ENCODE measurements at places on chromosomes 1 and 21.

DNA sequence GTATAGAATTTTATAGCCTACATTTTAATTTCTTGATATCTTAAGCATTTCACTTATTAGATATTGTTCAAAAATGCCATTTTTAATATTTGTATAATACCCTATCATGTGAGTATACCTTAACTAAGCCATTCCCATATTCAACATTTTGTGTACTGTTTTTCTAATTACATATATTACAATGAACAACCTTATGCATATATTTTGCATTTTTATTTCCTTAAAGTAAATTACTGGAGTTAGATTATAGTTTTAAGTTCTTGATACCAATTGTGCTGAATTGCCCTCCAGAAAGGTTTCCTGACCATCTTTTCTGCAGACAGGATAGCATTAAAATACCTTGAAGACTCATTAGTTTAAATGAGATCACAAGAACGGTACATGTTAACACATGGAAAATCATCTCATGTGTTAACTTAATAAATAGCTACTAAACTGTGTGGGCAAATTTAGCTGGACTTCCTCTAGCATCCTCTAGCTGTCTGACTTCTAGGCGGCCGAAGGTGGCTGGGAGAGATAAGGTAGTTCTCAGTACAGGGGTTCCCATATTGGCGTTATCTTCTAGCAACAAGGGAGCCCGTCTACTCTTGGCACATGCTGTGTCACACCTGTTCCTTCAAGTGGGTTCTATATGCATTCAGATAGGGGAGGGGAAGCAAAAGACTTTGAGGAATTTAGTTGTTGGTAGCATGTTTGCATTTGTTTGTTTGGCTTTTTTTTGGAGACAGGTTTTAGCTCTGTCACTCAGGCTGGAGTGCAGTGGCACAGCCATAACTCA lies 8.9 kb downstream of the DCLRE1B start:
- no peak for DNase-seq

DNA sequence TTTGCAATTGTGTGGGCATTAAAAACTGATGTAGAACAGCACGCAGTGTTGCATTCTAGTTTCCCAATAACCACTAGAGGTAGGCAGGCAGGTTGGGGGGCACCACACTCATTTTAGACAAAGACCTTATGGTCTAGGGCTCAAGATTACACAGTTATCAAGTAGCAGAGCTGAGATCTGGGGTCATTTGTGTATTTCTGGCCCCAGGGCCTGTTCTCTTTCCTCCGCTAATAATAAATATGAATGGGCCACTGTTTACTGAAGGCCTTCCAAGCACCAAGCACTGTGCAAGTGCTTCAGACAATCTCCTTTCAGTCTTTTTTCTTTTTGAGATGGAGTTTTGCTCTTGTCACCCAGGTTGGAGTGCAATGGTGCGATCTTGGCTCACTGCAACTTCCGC lies 23.9 kb downstream of the LDLRAD2 start:
- no peak for DNase-seq

DNA sequence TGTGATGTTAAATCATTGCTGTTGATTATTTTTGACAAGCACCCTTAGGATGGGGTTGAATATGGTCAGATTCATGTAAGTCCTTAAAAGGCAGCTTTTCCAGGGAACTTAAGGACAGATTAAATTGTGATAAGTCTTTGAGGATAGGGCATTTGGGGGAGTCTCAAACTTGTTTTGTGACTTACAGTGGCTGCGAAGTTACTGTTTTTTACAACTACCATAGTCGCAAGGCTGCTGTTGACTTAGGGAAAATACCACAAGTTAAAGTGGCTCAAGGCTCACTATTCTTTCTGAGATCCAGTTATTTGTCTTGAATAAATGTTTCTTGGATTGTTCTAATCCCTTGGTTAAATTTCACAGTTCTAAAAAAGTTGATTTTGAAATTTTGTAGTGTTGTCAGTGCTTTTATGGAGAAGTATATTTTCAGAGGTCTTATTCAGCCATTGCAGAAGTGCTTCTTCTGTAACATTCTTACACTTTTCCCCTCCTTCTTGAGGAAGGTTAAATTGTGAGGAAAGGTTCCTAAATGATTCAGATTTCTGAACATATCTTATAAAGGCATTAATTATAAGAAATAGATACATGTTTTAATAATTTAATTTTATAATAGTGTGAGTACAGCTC lies 47.0 kb upstream of the MPC2 start:
- no peak for DNase-seq

GRCh38 chr21:45947296-45947695 lies 34.3 kb upstream of the COL6A1 start:
- no peak for DNase-seq

GRCh38 chr1:55064861-55065263 lies 25.5 kb downstream of the PCSK9 start:
- no peak for DNase-seq

- DNase-seq, result no peak
These were observed 3.0 kb downstream of the NHLH2 start for GRCh38 chr1:115837740-115838421.

- no peak for DNase-seq
These were observed 37.4 kb upstream of the ZBTB40 start for GRCh38 chr1:22414244-22414751.

GRCh38 chr1:20210736-20211460 lies 24.6 kb upstream of the PLA2G2C start:
- no peak for DNase-seq

- no peak for DNase-seq
These were observed 133.2 kb upstream of the BARHL2 start for GRCh38 chr1:90850181-90850897.

DNA sequence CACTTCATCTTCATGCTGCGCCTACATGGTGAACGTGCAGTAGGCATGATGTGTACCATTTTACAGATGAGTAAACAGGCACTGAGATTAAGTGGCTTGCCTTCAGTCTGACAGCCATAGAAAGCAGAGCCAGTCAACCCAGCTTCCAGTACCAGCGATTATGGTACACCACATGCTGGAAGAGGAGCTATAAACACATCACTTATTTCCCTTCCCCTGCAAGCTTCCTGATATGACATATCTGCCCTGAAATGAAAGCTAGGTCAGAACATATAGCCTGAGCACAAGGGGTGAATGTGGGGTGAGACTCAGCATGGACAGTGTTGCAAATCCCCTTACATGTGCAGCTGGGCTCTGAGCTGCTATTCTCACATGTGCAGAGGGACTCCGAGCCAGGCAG lies 33.8 kb upstream of the IL20 start:
- no peak for DNase-seq

- no peak for DNase-seq
These were observed 30.3 kb downstream of the SLX9 start for GRCh38 chr21:44969931-44970755.

DNA sequence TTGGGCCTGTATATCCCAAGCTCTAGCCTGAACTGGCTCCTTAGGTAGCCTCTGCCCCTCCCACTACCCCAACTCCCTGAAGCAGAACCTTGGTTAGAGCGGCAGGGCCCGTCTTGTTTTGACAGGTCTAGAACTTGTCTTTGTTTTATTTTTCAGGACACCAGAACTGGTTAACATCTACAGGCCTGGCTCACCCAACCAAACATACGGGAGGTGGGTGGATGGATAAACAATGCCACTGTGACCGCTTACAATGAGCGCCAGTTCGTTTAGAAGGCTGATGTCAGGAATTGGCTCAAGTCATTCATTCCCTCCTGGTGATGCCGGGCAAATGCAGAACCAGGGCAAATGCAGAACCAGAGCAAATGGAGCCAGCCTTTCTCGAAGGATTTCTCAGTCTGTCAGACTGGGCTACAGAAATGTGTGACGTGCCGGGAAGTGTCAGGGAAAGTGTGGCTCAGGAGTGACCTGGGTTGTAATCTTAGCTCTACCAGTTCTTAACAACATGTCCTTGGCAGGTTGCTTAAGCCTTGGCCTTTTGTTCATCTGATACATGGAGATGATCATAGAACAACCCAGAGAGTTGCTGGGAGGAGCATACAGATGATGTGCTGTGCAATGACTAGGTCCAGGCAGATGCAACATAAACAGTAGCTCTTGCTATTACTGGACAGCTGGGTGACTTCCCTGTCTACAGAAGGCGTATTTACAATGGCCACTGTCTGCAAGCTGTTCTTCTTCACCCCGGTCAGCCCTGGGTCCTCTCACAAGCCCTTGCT lies 30.5 kb upstream of the BTG2 start:
- DNase-seq, result no peak

DNA sequence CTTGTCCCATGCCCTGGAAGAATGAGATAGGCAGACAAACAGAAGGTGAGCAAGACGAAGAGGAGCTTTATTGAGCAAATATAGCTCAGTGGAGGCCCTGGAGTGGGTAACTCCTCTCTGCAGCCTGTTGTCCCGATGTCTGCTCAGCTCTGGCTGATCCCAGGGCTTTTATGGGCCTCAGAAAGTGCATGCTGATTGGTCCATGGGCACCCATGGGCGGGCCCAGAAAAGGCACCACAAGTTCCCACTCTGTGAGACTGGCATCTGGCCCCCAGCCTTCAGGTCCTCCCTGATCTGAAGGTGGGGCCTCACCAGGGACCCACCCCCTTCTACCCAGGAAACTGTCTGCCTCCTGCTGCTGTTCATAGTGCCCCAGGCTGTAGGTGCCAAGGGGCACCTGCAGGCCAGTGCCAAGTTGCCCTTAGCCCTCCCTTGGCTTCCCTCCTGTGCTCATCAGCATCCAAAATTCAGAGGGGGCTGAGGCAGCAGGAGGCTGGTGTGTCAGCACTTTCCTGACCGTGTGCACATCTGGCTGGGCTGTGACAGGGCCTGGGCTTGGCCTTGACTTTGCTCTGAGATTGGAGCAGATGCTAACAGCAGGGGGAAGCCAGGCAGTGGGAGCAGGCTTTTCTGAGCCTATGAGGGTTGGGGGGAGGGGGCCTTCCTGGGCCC lies 35.4 kb downstream of the ACTL8 start:
- DNase-seq, result no peak

DNA sequence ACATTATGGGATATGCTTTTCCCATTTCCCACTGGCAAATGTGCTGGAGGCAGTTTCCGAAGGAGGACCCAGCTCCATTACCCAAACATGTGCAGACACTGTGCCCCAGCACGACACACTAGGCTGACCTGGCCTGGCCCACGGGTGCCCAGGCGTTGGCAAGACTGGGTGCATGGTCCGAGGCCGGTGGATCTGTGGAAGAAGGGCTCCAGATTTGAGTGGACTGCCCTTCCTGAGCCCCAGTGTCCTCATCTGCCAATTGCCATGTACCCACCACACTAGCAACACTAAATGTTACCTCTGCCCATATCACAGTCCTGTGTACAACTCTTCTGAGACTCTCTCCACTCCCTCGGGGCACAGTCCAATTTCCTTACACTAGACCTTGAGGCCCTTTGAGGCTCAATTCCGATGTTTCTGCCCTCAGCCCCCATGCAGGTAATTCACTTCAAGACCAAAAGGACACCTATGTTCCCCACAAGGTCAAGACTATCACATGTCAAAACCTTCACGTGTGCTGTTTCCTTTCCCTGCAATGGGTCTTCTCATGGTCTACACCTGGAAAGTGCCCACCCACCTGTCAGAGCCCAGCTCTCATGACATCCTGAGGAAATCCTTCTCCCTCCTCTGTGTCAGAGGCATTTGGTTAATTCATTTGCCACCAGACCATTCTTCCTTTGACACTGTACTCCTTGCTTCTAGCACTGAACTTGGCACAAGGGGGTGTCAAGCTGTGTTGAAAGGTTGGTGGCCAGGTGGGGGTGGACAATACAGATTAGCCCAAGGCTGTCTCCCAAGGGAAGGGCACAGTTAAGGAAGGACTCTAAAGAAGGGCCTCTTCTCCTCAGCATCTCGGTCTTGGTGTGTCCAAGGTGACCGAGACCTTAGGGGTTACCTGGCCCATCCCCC lies 124.9 kb downstream of the DMRTB1 start:
- DNase-seq, result no peak

DNA sequence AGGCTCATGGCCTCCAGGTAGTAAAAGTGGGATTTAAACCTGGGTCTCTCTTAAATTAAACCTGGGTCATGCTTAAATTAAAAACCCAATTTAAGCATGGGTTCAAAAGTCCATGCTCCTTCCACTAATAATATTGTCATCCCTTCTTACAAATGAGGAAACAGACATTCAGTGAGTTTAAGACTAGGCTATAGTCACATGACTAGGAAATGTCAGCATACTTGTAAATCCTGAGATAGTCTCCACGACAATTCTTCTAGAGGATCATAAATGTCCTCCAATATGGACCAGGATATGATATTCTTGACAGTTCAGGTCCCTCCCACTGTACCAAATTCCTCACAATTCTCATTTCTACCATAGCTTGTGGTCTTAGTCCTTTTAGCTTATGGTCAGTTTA lies 10.5 kb upstream of the IGFN1 start:
- no peak for DNase-seq

DNA sequence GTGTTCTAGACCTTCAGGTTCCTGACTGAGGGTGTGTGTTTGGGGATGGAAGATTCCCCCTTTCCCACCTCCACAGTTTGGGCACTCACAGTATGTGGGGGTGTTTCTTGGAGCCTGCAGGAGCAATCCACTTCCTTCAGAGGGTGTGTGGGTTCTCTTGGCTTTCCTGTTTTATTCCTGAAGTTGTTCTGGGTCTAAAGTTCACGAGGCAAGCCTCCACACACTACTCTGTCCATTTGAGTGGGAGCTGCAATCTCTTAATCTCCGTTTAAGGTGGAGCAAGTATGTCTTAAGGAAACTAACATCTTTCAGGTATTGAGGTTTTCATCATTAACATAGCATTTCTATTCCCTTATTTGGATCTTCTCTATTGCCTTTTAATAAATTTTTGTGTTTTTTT lies 141.8 kb downstream of the TENT5C start:
- DNase-seq, result no peak

- no peak for DNase-seq
These were observed 887.1 kb downstream of the LRRIQ3 start for GRCh38 chr1:73310797-73311381.

DNA sequence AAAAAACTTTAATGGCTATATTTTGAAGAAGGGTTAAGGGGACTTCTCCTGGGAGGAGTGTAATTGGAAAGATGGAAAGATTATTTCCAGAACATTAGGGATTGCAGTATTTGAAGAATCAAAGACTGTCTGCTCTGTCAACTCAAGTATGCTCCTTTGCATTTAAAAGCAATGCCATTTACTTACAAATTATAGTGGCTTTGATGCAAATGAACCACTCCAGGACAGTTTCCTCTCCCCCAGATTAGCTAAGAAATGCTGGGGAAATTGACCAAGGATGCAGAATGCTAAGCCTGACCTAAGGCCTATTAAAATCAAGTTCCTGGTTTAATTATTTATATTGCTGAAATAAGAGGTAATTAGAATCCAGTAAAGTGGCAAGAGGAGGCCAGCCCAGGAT lies 110.5 kb upstream of the CAMK1G start:
- DNase-seq, result no peak

DNA sequence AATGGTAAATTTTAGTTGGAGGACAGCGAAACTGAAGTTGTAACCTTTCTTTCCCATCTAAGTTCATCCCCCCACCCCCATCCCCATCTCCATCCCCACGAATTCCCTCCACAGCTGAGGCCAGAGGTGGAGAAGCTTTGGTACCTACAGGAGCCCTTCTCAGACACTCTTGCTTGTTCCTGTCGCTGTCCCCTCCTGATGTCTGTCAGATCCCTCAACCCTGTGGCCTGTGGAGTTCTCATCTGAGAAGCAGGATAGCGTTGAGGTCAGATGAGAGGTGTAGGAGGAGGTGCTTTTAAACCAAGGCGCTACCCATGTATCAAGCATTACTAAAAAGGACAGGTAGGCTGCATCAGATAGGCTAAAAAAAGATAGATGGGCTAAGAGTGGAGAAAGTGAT lies 769 bp downstream of the NTPCR start:
- peak; percentile 23 for DNase-seq
